CD8-positive, alpha-beta T cell (primary cell): ENCODE measurements at places on chromosomes 7 and 10.

DNA sequence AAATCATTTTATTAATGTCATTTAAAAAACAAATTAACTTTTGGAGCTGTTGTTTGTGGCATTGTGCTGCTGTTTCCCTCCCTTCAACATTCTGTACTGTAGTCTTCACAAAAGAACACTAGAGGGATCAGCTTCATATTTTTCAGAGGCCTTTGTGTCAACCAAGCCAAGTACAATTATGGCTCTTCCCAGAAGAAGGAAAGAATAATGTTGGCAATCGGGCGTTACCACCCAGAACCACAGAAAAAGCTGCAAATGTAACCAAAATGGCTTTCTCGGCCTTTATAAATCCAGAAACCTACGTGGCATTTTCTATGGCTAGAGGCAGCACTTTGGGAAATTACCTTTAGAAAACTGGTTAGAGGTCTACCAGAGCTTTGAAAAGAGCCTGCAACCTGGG lies 98.8 kb upstream of the COL1A2 start:
- DNase-seq, result no peak

- no peak for DNase-seq
Observed at GRCh38 chr7:69959789-69960499, 361.7 kb downstream of the AUTS2 start.

DNA sequence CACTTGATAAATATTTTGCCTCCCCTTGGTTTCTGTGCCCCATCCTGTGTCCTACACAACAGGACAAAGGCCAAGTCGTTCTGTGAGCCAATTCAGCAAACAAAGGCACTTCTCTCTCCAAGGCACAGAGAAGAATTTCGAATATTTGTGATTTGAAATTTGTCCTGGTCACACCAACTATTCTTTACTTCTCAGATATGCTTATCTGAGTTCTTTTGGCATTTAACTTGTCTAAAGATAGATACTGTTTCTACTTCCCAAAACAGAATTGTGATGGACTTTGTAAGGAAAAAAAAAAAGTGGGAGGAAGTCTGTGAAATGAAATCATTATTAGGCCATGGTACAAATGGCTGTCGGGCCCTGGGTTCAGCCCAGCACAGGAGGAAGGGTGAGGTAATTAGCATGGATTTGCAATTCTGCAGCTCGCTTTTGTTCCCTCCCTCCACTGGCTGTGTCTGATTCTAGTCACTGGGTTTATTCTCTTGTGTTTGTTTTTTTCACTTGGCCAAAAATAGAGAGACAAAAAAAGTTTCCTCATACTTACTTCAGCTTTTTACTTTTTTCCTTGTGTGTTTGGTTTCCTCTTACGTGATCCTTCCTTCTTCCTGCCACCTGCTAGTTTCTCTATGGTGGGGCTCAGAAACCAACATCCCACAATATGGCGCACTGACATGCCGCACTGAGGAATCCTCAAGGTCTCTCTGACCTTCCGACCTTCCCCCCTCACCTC lies 108.2 kb upstream of the MKLN1 start:
- DNase-seq, result no peak

GRCh38 chr10:80535671-80536360 lies 1.9 kb upstream of the SH2D4B start:
- peak; percentile 75 for DNase-seq

DNA sequence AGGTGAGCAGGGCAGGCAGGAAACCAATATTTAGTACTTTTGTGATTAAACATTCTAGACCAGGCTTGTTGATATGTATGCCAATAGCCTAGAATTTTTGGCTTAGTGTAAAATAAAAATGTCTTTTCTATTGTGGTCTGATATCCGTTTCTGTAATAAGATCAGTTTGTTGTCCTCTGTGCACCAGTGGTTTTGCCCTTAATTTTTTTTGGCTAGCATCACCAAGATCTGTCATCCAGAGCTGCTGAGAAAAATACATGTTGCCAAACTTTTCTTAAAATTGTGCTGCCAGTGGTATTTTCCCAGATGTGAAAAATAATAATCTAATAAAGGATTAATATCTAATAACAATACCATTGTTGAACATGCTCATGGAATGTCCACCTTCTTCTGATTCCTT lies 115.6 kb downstream of the TWIST1 start:
- no peak for DNase-seq

GRCh38 chr7:129431911-129432643 lies 2.2 kb upstream of the STRIP2 start:
- no peak for DNase-seq

DNA sequence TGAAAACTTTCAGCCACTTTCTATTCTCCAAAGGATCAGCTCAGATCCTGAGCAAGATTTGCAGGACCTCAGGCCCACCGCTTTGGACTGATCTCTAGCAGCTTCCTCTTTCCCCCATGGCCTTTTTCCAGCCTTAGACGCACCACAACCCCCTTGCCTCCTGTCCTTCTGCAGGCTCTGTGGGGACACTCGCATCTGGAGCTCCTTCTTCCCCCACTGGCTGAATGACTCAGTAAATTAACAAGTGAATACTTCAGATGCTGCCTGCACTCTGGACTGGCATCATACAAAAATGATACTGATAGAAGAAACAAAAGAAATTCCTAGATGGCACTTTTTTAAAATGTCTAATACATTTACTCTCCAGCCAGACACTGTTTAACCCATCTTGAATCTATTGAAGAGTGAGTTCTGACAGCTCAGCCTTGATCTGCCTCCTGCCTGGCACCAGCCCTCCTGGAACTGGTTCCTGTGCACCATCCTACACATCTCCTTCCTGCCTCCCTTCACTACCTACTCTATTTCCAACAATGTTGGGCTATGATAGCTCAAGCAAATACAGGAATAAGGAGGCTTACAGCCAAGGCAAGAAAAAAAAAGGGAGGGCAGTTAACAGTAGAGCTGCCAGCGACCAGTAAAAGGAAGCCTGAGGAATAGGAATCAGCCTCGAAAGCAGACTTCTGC lies 3.3 kb downstream of the FRMPD2 start:
- no peak for DNase-seq

DNA sequence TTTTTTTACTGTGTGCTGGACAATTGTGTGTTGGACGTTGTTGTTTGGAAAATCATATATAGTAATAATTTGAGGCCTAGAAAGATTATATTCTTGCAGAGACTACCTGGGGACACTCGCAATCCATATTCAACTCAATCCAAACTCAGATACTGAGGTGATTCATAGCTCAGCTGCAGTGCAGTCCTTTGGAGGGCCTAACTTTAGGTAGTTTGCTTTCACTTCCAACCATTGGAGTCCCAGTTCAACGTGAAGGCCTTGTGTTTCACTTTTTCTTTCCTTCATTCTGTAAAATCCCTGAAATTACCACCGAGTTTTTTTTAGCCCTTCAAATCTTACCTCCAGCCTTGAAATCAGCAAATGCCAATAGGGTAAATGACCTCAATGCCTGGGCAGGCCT lies 32.3 kb downstream of the ATRNL1 start:
- no peak for DNase-seq

- DNase-seq, result no peak
Observed at GRCh38 chr7:8387551-8388256, 45.7 kb upstream of the NXPH1 start.

DNA sequence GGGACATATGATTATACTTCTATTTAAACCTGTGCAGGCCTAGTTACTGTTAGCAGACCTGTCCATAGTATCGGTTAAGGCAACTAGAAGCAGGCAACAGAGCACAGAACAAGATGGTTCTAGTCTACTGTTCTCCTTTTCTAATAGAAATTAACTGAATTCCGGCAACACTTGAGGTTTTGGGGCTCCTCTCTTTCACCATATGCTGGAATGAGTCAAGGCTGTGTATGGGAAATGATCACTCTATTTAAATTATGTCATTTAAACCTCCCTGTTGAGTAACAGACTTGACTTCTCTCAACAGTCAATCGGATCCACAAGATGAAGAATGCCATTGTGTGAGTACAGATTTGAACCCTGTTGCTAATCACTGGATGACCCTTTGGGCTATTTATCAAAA lies 6.2 kb upstream of the OTUD1 start:
- DNase-seq, result no peak

DNA sequence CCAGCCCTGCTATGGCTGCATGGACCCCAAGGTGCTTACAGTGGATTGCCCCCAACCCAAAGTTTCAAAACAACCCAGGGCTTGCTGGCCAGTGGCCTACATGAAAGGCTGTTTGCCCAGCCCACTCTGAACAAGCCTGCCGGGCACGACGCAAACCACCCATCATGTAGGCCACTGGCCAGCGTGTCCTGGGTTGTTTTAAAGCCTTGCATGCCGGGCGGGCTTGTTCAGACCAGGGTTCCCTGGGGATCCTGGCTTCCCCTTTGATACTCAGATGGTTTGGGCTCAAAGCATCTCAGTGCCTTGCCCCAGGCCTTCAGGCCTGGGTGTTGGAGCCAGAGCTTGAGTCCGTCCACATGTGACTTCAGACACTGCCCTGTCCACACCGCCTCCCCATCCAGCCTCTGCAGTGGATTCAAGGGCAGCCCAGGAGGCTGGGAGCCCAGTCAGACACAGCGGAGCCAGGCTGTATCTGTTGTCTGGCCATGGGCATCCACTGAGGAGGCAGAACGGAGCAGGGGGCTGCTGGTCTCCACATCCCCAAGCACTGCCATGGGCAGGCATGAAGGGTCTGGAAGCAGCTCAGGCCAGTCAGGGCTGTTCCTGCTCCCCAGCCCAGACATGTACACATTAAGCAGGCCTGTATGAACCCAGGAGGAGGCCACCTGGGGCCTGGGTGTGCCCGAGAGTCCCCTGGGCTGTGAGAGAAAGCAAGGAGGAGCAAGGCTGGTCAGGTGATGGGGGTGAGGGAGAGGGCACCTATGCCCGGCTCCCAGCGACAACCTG lies 4.0 kb upstream of the ADIRF start:
- DNase-seq, result no peak

GRCh38 chr10:101270763-101271162 lies 41.5 kb upstream of the LBX1 start:
- no peak for DNase-seq

DNA sequence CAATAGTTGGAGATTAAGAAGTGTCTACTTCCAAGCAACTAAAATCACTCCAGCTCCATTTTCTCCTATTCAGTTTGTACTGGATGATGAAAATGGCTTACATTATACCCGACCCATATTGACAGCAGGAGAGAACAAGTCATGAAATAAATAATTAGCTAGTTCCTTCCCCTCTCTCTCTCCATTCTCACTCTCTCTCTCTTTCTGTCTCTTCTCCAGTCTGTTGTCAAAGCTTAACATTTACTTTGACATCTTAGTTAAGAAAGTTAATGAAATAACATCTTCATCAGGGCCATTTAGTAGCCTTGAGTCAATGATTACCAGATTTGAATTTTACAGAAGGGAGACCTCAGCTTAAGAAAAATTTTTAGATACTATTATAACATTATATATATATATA lies 138.5 kb downstream of the ARID5B start:
- no peak for DNase-seq

GRCh38 chr7:31336202-31337001 lies 4.1 kb downstream of the NEUROD6 start:
- DNase-seq, result no peak

DNA sequence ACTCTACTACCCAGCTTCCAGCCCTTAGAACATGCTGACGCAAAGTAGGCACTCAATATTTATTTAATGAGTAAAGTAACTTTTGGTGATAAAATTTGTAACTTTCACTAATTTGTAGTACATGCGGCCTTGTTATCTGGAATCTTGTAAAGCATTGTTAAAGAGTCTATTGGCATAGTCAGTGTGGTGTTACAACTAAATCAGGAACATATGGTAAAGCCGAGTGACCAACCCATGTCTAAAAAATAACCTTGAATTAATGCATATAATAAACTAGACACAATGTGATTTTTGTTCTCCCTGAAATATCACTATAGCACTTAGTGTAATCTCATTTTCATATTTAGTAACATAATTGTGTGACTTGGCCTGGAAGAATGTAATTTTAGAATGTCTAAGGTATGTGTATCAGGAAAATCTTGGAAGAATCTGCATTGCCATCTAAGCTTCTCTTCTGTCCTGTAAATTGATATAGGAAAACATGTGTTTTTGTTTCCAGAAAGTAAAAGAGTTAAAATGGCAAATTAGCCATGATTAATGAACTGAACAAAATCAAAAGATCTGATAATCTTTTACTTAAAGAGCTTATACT lies 256.7 kb upstream of the GNAI1 start:
- no peak for DNase-seq

- no peak for DNase-seq
Observed at GRCh38 chr10:91313796-91314485, 93.5 kb downstream of the PCGF5 start.

DNA sequence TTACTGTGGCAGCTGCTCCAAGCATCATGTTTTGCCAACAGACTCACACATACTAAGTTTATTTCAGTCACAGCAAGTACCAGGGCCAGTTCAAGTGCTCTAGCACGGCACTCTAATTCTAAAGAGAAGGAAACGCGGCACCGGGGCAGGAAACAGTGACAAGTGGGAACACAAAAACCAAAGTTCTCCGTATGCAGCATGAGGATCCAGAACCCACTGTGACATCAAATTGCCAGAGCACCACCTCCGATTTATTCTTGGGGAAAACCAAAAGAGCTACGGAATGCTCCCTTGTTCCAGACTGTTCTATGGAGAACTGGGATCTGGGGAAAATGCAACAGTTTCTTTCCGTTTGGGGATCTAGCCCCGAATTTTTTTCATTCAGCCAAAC lies 448 bp upstream of the PTER start:
- no peak for DNase-seq

DNA sequence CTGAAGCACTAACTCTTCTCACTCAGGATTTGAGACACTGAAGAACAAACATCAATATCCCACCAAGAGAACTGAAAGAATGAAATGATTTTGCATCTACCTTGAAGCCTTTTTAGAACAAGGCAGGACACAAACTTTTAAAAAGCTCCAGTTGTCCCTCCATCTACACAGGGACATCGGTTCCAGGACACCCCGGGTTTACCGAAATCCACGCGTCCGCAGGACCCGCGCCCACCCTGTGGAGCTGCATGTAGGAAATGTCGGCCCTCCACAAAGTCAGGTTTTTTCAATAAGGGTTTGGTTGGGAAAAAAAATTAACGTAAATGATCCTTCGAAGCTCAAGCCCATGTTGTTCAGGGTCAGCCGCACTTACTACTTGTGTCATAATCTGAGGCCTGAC lies 94.0 kb downstream of the DIP2C start:
- DNase-seq, result no peak

- no peak for DNase-seq
Observed at GRCh38 chr10:1347962-1348772, 292.0 kb downstream of the WDR37 start.

GRCh38 chr7:105600720-105601550 lies 19.6 kb upstream of the EFCAB10 start:
- no peak for DNase-seq
